ENCODE measurements at places on chromosomes 16 and 17. TPM values are rescaled to one million over a fixed set of nuclear protein-coding genes. Genes with fewer than 3 reads are reported as not detected.

DNA sequence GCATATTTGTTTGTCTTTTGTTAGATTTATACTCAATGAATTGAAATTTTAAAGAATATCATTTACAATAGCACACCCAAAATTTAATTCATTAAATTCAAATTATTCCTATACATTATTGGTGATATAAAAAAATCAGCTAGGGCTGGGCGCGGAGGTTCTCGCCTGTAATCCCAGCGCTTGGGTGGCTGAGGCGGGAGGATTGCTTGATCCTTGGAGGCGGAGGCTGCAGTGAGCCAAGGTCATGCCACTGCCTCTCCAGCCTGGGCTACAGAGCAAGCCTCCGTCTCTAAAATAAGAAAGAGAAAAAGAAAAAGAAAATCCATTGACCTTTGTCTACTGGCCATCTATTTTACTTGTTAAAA, 4.5 kb upstream of the PRDM7 start:
- peaks cover 4% of the 10 kb centered on the region for H3K27me3 ChIP-seq
- no peaks in the 10 kb centered on the region for H3K4me1 ChIP-seq
- no peak overlapping the region for H3K27ac ChIP-seq
- no peak for DNase-seq

RTN4RL1 gene
- total RNA-seq: 1.5 TPM

GRCh38 chr16:81315271-81316175, 761 bp downstream of the GAN start:
- H3K4me3 ChIP-seq: peak overlapping the region; percentile 97
- DNase-seq: peak; percentile 87
- no peaks in the 10 kb centered on the region for H3K36me3 ChIP-seq
- H3K4me1 ChIP-seq: peaks cover 35% of the 10 kb centered on the region
- peak overlapping the region; percentile 61 for H3K27ac ChIP-seq

LRRC46 gene
- total RNA-seq: not detected

ITFG1 gene
- total RNA-seq: 68.7 TPM

DNA sequence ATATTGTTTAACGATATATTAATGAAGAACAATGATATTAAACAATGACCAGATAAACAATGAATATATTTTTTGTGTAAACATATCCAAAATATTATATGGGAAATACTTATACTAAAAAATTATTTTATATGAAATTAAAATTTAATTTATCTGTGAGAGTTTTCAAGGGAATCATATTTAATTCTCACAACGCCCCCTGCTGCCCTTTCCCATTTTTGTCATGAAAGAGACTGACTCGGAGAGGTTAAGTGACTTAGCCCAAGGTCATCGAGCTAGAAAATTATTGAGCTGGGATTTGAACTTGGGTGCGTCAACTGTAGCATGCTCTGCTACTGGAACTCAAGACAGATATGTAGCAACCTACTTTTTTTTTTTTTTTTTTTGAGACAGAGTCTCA, 7.2 kb upstream of the MYCBPAP start:
- no peak overlapping the region for H3K27ac ChIP-seq
- peak; percentile 14 for DNase-seq
- H3K36me3 ChIP-seq: no peaks in the 10 kb centered on the region
- no peaks in the 10 kb centered on the region for H3K27me3 ChIP-seq
- peaks cover 4% of the 10 kb centered on the region for H3K4me1 ChIP-seq
- H3K4me3 ChIP-seq: no peak overlapping the region

DNA sequence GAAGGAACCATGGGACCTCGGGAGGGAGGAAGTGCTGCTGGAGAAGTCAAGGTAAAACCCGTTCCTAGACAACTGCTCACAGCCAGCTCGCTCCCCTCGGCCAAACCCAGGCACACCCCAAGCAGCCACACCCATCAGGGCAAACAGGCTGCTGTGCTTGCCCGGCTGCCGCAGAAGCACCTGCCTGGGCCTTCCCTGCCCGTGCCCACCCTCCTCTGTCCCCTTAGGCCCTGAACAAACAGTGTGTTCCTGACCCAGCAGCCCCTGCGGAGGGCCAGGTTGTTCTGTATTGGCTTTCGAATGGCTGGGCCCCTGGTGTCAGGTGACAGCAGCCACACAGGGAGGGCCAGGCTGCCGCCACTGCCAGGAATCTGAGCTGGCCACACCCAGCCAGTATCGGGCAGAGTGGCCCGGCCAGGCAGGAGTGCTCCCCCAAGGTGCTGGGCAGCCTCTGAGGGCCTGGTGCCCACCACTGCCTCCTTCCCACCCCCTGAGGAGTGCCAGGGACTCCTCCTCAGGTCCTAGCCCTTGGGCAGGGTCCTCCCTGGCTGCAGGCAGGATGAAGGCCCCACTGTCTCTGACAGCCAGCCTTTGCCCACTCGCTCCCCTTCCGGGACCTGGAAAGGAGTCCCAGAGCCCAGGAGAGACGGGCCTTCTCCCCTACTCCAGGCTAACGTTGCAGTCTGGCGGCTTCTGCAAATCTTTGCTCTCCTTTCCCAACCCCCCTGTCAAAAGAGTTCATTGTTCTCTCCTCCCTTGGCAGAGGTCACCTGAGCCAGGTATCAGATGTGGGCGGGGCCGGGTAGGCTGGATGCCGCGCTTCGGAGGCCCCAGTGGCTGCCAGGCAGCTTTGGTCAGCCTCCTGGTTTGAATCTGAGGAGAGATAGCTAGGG, 24.0 kb downstream of the LLGL2 start:
- no peak overlapping the region for H3K4me3 ChIP-seq
- H3K4me1 ChIP-seq: no peaks in the 10 kb centered on the region
- no peaks in the 10 kb centered on the region for H3K36me3 ChIP-seq
- no peak for DNase-seq
- H3K27ac ChIP-seq: no peak overlapping the region

GCGR gene
- total RNA-seq: not detected

SCGB1C2 gene
- total RNA-seq: not detected

DNA sequence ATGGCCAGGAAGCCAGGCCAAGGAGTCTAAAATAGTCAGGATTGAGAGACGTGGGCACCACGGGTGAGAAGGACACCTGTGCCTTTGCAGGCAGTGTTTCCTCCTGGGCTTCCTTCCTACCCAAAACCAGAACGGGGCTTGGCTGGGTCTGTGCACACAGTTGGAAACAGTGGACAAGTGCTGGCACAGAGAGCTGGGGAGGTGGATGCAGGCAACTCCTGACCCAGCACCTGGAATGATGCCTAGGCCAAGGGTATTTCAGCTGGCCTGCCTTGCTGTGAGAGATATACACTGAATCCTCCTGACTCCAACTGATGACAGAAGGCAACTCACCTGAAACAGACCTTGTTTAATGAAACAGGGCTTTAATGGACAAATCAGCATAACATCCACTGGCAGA, 186.2 kb downstream of the SLC39A11 start:
- DNase-seq: no peak
- no peak overlapping the region for H3K27ac ChIP-seq
- no peaks in the 10 kb centered on the region for H3K4me1 ChIP-seq
- H3K27me3 ChIP-seq: no peaks in the 10 kb centered on the region

- H3K4me3 ChIP-seq: no peak overlapping the region
- H3K4me1 ChIP-seq: peaks cover 26% of the 10 kb centered on the region
- peak; percentile 94 for DNase-seq
- no peak overlapping the region for H3K27ac ChIP-seq
Measured at GRCh38 chr17:49952912-49953497, 16.0 kb upstream of the DLX4 start.

DNA sequence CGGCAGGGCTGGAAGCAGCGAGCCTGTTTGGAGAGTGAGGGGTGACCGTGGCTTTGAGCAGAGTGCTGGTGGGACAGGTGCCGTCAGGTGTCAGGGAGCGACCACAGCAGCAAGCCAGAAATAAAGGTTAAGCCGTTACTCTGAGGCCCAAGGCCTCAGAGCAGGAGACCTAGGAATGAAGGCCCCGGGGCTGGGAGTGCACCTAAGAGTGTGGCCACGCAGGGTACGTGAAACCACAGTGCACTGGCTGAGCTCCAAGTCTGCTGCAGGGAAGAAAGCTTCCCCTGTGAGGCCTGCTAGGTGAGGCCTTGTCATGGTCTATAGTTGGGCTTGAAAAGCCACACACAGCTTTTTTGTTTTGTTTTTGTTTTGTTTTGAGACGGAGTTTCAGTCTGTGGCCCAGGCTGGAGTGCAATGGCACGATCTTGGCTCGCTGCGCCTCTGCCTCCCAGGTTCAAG, 8.7 kb downstream of the CLUAP1 start:
- no peaks in the 10 kb centered on the region for H3K27me3 ChIP-seq
- H3K4me1 ChIP-seq: peaks cover 6% of the 10 kb centered on the region
- no peak for DNase-seq
- H3K27ac ChIP-seq: no peak overlapping the region
- H3K36me3 ChIP-seq: peaks cover 65% of the 10 kb centered on the region
- H3K4me3 ChIP-seq: no peak overlapping the region

KIF2B gene
- not detected for total RNA-seq

GRCh38 chr16:6146356-6146755, 1048.8 kb upstream of the EEF2KMT start:
- DNase-seq: peak; percentile 27
- no peaks in the 10 kb centered on the region for H3K36me3 ChIP-seq
- no peaks in the 10 kb centered on the region for H3K27me3 ChIP-seq
- H3K4me3 ChIP-seq: no peak overlapping the region

GRCh38 chr17:31880311-31880710, 21.2 kb downstream of the UTP6 start:
- no peak overlapping the region for H3K4me3 ChIP-seq
- DNase-seq: peak; percentile 25
- H3K27me3 ChIP-seq: no peaks in the 10 kb centered on the region
- peaks cover 18% of the 10 kb centered on the region for H3K4me1 ChIP-seq
- H3K36me3 ChIP-seq: peaks cover 79% of the 10 kb centered on the region

DNA sequence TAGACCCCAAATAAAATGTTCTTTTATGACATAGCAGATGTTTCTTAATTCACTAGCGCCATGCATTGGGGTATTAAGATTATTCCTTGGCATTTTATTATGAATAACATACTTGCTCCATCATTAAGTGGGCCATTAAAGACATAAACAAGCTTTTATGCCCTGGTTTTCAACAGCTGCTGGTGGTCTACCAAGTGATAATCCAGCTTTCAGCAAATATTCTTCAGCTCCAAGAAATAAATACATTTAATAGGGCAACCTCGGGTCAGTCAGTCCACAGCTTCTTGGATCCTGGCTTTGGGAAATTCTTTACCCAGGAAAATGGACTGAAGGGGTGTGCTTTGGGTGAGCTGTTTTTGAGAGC, 217.3 kb upstream of the IRX3 start:
- no peaks in the 10 kb centered on the region for H3K36me3 ChIP-seq
- H3K4me3 ChIP-seq: no peak overlapping the region
- no peak overlapping the region for H3K27ac ChIP-seq
- H3K4me1 ChIP-seq: peaks cover 23% of the 10 kb centered on the region
- no peak for DNase-seq

DNA sequence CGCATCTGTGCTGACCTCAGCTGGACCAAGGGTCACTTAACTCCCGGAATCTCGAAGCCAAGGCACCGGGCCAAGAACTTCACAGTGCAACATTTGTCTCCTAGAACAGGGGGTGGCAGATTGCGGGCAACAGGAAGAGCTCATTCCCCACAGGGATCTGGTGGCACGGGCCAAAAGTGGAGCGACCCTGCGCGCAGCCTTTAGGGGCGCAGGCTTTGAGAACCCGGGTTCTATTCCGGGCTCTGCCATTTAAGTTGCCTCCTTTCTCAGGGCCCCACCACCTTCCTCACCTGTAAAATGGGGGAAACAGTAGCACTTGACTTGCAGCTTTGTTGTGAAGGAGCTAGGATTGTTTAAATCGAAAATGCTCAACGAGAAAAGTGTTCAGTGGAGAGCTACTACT, 651 bp downstream of the SHMT1 start:
- peak overlapping the region; percentile 39 for H3K27ac ChIP-seq
- H3K27me3 ChIP-seq: no peaks in the 10 kb centered on the region
- H3K4me1 ChIP-seq: peaks cover 4% of the 10 kb centered on the region
- peak; percentile 81 for DNase-seq

DNA sequence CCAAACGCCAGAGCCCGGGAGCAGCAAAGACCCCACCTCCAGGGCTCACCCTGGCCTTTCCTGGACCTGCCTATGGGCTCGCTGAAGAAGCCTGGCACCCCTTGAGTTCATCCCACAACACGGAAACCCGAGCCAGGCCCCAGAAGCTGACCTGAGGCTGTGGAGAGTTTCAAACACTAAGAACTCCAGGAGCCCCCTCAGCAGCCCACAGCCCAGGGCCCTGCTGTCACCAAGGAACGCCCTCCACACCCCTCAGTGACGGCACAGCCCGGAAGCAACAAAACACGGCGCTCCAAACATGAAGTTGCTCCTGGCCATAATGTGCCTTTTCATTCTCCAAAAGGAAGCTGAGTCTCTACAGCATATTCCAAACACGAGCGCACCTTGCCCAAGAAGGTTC, 9.2 kb downstream of the SLC38A10 start:
- DNase-seq: no peak
- H3K27me3 ChIP-seq: no peaks in the 10 kb centered on the region
- H3K4me1 ChIP-seq: peaks cover 12% of the 10 kb centered on the region
- H3K27ac ChIP-seq: peak overlapping the region; percentile 82
- H3K4me3 ChIP-seq: peak overlapping the region; percentile 71

C16orf96 gene
- not detected for total RNA-seq

MYO15A gene
- total RNA-seq: 1.2 TPM

- H3K36me3 ChIP-seq: no peaks in the 10 kb centered on the region
- DNase-seq: peak; percentile 57
- H3K4me3 ChIP-seq: no peak overlapping the region
- peaks cover 4% of the 10 kb centered on the region for H3K4me1 ChIP-seq
Measured at GRCh38 chr17:63497708-63498483, 21.0 kb downstream of the ACE start.

CMTM2 gene
- total RNA-seq: not detected

DNA sequence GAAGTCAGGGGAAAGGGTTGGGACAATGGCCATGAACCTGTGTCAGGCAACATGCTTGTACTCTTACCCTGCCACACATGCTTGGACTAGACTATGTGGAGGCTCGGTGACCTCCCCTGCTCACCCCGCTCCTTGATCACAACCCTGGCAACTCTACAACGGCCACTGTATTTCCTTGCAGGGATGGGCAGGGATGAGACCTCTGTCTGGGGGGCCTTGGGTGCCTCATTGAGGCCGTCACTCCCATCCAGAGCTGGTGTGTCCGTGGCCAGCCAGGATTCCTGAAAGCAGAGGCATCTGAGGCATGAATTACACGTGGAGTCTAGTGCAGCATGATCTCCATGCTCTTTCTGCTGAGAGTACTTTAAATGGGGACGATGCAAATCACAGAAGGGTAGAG, 948 bp downstream of the PLA2G15 start:
- peak overlapping the region; percentile 60 for H3K27ac ChIP-seq
- peak overlapping the region; percentile 100 for H3K4me3 ChIP-seq
- H3K27me3 ChIP-seq: no peaks in the 10 kb centered on the region
- peaks cover 23% of the 10 kb centered on the region for H3K4me1 ChIP-seq

- H3K27ac ChIP-seq: no peak overlapping the region
- no peak overlapping the region for H3K4me3 ChIP-seq
- no peaks in the 10 kb centered on the region for H3K27me3 ChIP-seq
- no peaks in the 10 kb centered on the region for H3K4me1 ChIP-seq
- no peaks in the 10 kb centered on the region for H3K36me3 ChIP-seq
Measured at GRCh38 chr17:2904135-2904534, 107.9 kb downstream of the RAP1GAP2 start.

FOXF1 gene
- total RNA-seq: not detected

CORO6 gene
- 12.7 TPM for total RNA-seq

DNA sequence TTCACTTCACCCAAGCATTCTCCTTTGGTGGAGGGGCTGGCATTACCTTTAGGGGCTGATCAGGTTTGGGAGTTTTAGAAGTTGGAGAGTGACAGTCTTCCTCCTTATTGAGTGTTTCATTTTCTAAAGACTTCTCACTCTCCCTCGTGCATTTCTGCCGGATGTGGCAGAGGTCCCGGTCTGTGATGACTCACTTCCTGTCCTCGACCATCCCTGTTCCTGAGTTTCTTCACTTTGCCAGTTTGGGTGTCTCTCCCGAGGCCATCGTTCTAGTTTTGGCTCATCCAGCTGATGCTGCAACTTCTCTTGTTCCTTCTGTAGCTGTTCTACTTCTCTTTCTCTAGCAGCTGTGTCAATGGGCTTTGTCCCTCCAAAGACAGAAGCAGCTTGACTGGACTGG, 104.3 kb downstream of the PHKB start:
- DNase-seq: peak; percentile 65
- H3K4me3 ChIP-seq: peak overlapping the region; percentile 34
- H3K4me1 ChIP-seq: peaks cover 8% of the 10 kb centered on the region
- H3K27ac ChIP-seq: peak overlapping the region; percentile 48
- no peaks in the 10 kb centered on the region for H3K27me3 ChIP-seq

Measured in osteoblast (primary cell).